ENCODE measurements at places on chromosomes 1 and 21.

- no peak for DNase-seq
Observed at GRCh38 chr1:243411472-243411871, 155.6 kb downstream of the SDCCAG8 start.

DNA sequence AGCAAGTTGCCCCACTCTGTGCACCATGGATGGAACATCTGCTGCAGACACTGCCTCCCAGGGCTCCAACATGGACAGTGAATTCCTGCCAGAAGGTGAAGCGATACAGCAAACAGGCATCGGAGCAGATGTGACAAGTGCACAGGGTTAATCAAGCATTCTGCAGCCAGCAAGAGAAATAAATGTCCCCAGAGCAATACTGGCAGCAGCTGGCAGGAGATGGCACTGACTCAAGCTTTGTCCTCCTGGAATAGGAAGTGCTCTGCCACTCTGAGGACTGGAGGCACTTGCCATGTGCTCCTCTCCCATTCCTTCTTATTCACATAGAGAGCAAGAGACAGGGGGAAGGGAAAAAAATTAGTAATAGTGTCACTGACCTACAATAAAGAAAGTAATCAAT lies 402.7 kb upstream of the DAB1 start:
- DNase-seq: no peak

- DNase-seq: no peak
Observed at GRCh38 chr1:170027760-170028159, 46.7 kb downstream of the KIFAP3 start.

- DNase-seq: no peak
Observed at GRCh38 chr1:108605633-108606032, 45.7 kb downstream of the EEIG2 start.

DNA sequence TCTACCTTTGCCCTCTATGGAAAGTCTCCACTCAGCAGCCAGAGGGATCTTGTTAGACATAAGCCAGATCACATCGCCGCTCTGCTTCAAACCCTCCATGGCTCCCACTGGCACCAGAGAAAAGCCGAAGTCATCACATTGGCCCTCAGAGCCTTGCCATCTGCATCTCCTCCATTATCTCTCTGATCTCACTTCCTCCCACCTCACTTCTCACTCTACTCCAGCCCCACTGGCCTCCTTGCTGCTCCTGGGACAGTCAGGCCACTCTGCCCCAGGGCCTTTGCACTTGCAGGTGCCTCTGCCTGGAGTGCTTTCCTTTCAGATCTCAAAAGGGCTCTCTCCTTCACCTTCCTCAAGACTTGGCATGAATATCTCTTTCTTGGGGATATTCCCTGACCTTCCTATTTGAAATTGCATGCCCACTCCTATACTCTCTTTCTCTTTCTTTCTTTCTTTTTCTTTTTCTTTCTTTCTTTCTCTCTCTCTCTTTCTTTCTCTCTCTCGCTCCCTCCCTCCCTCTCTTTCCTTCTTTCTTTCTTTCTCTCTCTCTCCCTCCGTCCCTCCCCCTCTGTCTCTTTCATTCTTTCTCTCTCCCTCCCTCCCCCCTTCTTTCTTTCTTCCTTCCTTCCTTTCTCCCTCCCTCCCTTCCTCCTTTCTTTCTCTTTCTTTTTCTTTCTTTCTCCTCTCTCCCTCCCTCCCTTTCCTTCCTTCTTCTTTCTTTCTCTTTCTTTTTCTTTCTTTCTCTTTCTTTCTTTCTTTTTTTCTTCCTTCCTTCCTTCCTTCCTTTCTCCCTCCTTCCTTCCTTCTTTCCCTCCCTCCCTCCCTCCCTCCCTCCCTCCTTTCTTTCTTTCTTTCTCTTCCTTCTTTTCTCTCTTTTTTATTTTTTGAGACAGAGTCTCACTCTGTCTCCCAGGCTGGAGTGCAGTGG lies 96.0 kb upstream of the CASZ1 start:
- no peak for DNase-seq

GRCh38 chr1:171313319-171313834 lies 606 bp upstream of the FMO4 start:
- no peak for DNase-seq

- DNase-seq: peak; percentile 63
Observed at GRCh38 chr1:230867903-230868735, at the start of gene C1orf198. TSS of gene C1orf198 (minus strand) at chr1:230868521. CDS start at chr1:230868512, 9 bp downstream.

DNA sequence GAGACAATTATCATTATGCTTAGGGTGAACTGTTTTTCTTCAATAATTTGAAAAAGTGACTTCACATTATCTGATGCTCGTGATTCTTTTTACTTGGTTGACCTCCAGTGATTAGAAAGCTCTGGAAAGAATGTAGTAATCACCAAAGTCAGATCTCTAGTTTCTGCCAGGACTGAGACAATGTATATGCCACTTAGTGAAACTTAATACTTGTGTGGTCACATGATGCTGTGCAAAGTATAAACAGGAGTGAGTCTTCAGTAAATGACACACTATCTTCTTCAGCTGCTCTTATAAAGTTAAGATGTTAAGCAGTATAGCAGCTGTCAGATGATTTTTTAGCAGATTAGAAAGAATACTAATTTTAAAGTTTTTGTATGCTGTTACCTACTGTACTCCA lies 17.2 kb downstream of the VCAM1 start:
- no peak for DNase-seq

- DNase-seq: peak; percentile 50
Observed at GRCh38 chr1:151905070-151905442, 4.3 kb downstream of the THEM4 start.

DNA sequence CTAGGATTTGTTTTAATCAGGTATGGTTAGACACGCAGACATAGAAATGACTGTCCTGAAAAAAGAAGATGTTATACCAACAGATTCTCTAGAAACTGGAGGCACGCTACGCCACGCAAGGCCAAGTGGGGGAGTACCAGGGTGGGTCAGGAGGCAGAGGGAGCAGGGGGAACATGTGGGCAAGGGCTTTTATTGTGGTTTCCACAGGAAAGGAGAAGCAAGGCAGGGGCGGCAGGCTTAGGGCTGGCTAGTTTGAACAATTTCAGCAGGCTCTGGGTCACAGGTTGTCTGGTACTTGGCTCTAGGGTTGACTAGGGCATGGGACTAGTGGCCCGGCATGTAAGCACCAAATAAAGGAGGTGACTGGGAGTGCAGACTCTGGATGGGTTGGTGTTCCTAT lies 7.2 kb downstream of the MTARC2 start:
- DNase-seq: no peak

DNA sequence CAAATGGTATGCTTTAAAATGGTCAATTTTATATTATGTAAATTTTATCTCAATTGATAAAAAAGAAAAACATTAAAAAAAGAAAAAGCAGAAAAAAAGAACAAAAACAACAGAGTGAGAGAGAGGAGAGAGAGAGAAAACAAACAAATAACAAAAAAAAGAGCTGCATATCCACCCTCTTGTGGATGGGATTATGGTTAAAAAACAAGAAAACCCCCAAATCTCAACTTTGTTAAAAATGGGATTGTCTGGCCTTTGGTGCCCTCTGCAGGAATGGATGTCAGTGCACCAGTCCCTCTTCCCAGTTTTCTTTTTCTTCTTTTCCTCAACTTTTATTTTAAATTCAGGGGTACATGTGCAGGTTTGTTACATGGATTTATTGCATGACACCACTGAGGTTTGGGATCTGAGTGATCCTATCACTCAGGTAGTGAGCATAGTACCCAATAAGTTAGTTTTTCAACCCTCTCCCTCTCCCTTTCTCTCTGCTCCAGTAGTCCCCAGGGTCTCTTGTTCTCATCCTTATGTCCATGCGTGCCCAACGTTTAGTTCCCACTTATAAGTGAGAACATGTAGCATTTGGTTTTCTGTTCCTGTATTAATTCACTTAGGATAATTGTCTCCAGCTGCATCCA lies 28.1 kb downstream of the RNF187 start:
- peak; percentile 3 for DNase-seq

GRCh38 chr1:241677201-241677600 lies 25.1 kb downstream of the WDR64 start:
- no peak for DNase-seq

DNA sequence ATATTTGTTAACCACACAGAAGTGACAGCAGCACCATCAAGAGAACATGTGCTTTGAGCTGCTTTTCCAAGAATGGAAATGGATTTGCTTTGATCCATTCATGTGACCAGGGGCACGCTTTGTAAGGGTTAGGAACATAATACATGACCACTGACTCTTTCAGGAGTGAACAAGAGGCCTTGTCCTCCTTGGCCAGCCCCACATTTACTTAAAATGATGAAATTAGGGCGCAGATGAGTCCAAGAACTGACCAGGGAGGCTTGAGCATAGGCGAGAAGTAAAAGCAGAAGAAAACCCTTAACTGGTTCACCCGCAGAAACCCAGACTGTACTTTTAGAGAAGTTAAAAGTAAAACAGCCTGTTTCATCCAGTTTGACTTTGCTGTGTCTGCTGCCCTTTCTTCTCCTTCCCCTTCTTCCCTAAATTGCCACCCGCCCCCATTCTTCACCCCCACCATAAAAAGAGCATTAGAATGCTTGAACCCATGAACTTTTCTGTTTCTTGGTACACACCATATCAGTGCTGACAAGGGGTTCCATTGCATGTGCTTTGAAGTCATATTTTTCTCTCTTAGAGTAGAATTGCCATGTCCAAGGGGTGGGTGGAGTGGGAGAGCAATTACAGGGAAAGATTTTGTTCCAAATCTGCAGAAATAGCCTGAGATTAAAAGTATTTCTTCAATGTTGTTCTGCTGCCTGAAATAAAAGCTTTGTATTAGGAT lies 2.6 kb upstream of the GLUL start:
- no peak for DNase-seq

- no peak for DNase-seq
Observed at GRCh38 chr21:32134441-32135130, 144.3 kb downstream of the MIS18A start.

GRCh38 chr1:48066936-48067335 lies 69.8 kb upstream of the TRABD2B start:
- DNase-seq: no peak

DNA sequence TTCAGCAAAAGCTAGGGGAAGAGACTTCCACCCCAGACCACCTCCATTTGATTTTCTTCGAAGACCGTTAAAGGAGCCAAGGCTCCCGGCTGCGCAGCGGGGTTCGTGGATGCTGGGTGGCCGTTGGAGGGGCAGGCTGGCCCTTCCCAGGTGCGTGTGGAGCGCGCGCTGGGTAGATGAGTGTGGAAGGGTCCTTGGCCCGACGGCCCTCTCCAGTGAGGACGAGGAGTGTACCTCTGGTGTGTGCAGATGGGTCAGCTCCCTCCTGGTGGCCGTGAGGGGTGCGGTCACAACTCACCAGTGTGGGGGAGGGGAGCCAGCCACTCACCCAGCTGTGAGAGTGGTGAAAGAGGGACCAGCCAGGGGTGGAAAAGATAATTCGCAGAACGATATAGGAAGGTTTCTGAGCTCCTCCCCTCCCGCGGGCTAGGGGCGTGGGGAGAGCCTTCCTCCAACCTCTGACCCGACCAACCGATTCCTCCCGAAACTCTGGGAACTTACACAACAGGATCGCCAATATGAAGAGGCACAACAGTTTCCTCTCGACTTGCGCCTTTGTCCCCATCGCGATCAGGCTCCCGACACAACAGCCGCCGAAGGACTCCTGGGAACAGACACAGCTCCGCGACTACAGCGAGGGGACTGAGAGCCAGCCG lies at the start of gene F11R:
Gene F11R (minus strand): TSS at position 644 of the 656 bp plus-strand sequence. CDS start 79 bp downstream, at position 565.
- peak; percentile 33 for DNase-seq

GRCh38 chr1:165442053-165442452 lies 2.9 kb downstream of the RXRG start:
- DNase-seq: no peak

DNA sequence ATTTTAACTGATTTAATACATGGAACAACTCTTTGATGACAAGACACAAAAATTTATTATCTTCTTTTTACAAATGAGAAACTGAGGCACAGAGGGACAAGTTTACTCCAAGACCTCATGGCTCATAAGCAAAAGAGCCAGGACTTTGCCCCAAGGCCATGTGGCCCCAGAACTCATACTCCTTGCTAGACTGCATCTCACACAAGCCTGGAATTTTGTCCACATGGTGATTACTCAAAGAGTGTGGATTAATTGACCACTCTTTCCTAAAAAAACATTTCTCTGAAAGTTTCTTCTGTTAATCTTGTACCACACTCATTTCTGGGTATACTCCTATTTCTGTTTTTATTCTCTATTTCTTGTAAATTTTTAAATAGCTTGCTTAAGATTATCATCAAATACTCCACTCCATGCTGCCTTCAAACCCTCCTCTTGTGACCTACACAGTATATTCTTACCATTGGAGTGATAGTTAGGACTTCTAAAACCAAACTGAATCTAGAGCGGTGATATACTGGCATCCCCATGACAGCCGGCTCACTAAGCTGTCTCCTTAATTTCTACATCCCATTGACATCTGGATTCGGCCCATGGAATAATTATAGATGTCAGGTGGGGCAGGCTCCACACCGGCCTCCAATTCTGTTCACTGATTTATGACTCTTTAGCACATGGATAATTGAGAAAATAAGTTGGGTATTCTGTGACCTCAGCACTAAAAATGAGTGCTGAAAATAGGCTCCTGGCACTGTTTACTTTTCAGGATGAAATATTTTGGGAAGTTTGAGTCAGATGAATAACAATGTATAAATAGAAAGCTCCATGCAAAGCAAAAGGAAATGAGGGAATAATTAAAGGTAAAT lies 16.1 kb downstream of the RGS4 start:
- DNase-seq: no peak

GRCh38 chr1:19315378-19316198 lies 3.5 kb downstream of the SLC66A1 start:
- no peak for DNase-seq

GRCh38 chr21:15826908-15827601 lies 97.3 kb downstream of the USP25 start:
- DNase-seq: no peak

DNA sequence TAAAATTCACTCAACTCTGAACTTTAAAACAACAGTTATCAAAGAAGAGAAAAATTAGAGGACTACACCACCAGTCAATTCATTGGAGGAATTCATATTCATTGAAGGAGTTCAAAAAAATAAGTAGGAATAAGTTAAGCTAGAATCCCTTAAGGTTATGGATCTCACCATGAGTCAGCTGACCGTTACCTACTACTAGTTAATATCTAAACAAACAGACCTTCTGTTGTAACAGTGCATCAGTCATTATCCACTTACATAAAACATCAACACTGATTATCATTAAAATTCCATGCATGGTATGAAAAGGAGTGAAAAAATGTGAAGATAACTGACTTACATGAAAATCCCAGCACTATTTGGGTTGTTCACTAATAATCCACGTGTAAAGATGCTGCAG lies 44.9 kb downstream of the FOXJ3 start:
- no peak for DNase-seq

GRCh38 chr1:191636345-191636744 lies 521.9 kb upstream of the RGS18 start:
- DNase-seq: no peak

Measured in stimulated activated naive CD4-positive, alpha-beta T cell treated with Interleukin-2 at 50 U/mL for 16 hours (primary cell).